ENCODE measurements at places on chromosomes 12 and 14.

GRCh38 chr12:29639893-29640495 lies 142.5 kb upstream of the OVCH1 start:
- DNase-seq, result no peak

DNA sequence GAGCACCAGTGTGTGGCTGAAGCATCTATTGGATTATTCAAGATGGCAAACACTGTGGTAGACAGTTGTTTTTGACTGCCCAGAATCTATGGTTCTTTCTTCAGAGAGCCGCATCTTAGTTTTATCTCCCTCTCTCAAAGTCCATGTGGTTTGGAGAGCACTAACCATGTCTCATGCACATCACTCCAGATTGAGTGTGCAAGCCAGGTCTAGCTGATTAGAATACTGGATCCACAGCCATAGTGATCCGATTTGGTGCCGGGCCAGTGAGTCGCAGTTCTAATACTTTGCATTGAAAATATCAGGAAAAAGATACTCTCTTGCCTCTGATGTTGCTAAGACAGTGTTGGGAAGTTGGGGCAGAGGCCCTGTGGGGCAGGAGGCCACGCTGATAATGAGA lies 4.6 kb upstream of the SBNO1 start:
- DNase-seq, result no peak

DNA sequence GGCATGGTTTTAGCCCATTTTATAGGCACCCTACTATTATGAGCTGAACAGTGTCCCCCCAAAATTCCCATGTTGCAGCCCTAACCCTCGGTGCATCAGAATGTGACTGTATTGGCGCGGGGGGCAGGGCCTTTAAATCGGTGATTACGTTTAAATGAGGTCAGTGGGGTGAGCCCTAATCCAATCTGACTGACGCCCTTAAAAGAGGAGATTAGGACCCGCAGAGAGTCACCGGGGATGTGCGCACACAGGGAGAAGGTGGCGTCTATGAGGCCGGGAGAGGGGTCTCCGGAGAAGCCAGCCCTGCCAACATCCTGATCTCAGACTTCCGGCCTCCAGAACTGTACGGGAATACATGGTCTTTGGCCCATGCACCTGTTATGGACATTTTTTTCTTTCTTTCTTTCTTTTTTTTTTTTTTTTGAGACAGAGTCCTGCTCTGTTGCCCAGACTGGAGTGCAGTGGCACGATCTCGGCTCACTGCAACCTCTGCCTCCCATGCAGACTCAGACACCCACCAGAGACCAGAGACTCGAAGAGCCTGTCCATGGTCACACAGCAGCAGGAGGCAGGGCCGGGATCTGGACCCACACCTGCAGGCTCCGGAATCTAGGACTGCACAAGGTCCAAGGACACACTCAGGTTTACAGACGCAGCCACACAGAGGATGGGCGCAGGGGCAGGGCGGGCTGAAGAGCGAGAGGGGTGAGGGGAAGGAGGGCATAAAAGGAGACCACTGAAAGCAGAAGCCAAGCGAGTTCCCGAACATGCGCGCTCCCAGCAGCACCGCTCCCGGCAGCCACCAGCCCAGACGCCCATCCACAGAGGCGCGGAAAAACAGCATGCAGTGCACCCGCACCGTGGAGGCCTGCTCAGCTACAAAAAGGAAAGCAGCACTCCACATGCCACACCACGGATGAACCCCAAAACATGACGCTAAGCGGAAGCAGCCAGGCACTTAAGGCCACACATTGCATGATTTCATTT lies 19.0 kb downstream of the SCARB1 start:
- no peak for DNase-seq

DNA sequence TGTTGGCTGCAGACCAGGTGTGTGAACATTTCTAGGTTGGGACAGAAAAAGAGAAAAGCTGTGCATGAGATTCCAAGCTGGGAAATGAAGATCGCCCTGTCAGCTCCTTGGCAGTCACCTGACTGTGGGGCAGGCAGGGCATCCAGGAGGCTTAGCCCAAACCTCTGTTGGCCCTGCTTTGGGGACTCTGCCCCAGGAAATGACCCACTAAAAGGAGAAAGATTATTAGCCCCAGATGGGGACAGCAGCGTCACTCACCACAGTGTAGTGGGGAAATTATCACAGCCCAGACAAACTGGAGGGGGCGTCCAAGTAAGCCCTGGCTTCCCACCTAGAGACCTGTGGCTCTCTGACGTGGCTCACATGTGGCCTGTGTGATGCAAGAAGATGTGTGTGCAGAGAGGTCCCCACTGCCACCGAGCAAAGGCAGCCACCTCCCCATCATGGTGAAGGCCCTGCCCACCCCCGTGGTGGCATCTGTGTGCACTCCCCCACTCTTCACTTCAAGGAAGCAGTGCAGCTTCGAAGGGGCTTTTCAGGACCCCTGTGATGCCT lies 39.1 kb downstream of the DIO3 start:
- DNase-seq, result no peak

GRCh38 chr12:68481181-68481941 lies 129.3 kb upstream of the RAP1B start:
- DNase-seq, result no peak

DNA sequence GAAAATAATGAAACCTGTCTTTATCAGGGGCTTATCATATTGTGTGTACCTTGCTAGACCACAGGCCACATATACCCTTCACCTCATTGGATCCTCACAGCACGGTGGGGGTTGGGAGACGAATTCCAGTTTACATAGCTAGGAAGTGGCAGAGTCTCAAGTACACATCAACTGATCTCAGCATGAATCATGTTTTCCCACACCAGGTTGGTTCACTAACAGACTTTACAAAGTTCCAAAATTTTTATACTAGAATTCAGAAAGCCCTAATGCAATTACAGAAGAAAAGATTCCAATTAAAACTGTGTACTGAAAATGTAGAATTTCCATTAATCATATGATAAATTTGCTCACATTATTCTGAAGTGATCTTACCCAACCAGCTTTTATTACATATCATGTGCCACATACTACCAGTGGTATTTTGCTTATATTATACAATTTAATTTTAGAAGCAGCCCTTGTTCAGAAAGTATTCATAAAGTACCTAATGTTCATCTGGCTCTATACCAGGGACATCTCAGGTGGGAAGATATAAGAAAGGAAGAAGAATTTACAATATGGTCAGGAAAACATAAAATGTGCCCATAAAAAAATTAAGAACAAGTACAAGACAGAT lies 196.2 kb downstream of the ITPR2 start:
- DNase-seq, result no peak

GRCh38 chr12:68565391-68565903 lies 45.3 kb upstream of the RAP1B start:
- DNase-seq, result no peak

All from activated gamma-delta T cell treated with Interleukin-2 at 50 U/mL for 16 hours (primary cell).